CD4-positive, alpha-beta memory T cell (primary cell): ENCODE measurements at places on chromosomes 3 and 15. TPM values are rescaled to one million over a fixed set of nuclear protein-coding genes. Genes with fewer than 3 reads are reported as not detected.

Gene CAMP
- not detected for polyA plus RNA-seq

Gene WDR93
- polyA plus RNA-seq, result not detected

- no peak for DNase-seq
- no peaks in the 10 kb centered on the region for H3K27me3 ChIP-seq
- no peaks in the 10 kb centered on the region for H3K4me1 ChIP-seq
- no peak overlapping the region for H3K4me3 ChIP-seq
- no peak overlapping the region for H3K27ac ChIP-seq
- no peaks in the 10 kb centered on the region for H3K36me3 ChIP-seq
These were observed 328.3 kb downstream of the OXSM start for GRCh38 chr3:26118165-26118564.

GRCh38 chr3:39910135-39910534 lies 100.7 kb downstream of the MYRIP start:
- H3K36me3 ChIP-seq, result no peaks in the 10 kb centered on the region
- no peak for DNase-seq
- H3K4me3 ChIP-seq, result no peak overlapping the region
- H3K27ac ChIP-seq, result no peak overlapping the region

GRCh38 chr3:52845157-52845556 lies 10.3 kb upstream of the MUSTN1 start:
- H3K4me1 ChIP-seq, result no peaks in the 10 kb centered on the region
- H3K36me3 ChIP-seq, result peaks cover 50% of the 10 kb centered on the region
- H3K4me3 ChIP-seq, result no peak overlapping the region
- no peak for DNase-seq

GRCh38 chr3:166291186-166291955 lies 454.1 kb upstream of the BCHE start:
- no peak for DNase-seq
- no peak overlapping the region for H3K27ac ChIP-seq

DNA sequence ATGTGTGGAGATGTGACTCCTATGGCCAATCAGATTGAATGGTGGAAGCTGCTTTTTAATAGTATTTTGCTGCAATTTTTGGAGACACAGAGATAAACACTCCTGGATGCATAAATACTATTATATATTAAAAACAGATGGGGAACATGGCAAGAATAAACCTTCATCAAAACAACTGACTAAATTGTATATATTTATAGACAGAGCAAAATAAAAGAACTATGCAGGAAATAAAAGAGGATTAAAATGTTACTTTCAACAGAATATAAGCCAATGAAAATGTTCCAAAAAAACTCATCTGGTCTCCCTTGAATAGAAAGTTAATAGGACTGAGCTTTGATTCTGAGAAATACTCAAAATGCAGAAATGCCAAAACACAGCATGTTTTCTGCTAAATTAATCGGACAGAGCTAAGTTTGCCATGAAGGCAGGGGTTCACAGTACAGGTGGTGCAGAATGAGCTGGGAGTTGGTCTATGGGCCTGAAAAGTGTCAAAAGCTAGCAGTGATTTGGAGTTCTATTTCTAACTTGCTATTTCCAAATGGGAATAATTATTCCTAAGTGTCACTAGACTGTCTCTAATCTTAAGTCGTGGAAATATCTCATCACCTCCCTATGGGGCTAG lies 227.2 kb downstream of the CNTN3 start:
- no peaks in the 10 kb centered on the region for H3K27me3 ChIP-seq
- H3K36me3 ChIP-seq, result no peaks in the 10 kb centered on the region
- no peak for DNase-seq
- no peak overlapping the region for H3K4me3 ChIP-seq
- no peaks in the 10 kb centered on the region for H3K4me1 ChIP-seq

- H3K4me1 ChIP-seq, result peaks cover 29% of the 10 kb centered on the region
- no peak for DNase-seq
- no peaks in the 10 kb centered on the region for H3K36me3 ChIP-seq
- no peak overlapping the region for H3K27ac ChIP-seq
- no peak overlapping the region for H3K4me3 ChIP-seq
- H3K27me3 ChIP-seq, result no peaks in the 10 kb centered on the region
These were observed 375.1 kb downstream of the FOXP1 start for GRCh38 chr3:71208211-71209095.

- no peak within 1 kb of the TSS for H3K4me3 ChIP-seq
- H3K36me3 ChIP-seq, result no peaks in the 10 kb centered on the region
- peak; percentile 49 for DNase-seq
- H3K27me3 ChIP-seq, result peaks cover 33% of the 10 kb centered on the region
These were observed at the start of gene OCA2 for GRCh38 chr15:28098766-28099554. Gene OCA2 (minus strand): TSS chr15:28099315. CDS start chr15:28081874, 17,441 bp downstream.

- no peak for DNase-seq
- H3K4me1 ChIP-seq, result no peaks in the 10 kb centered on the region
- no peak overlapping the region for H3K27ac ChIP-seq
- no peaks in the 10 kb centered on the region for H3K27me3 ChIP-seq
These were observed 459.7 kb upstream of the EPHA6 start for GRCh38 chr3:96354742-96355141.

GRCh38 chr15:60972866-60973265 lies 256.2 kb downstream of the RORA start:
- H3K27me3 ChIP-seq, result no peaks in the 10 kb centered on the region
- H3K36me3 ChIP-seq, result no peaks in the 10 kb centered on the region
- H3K27ac ChIP-seq, result no peak overlapping the region
- H3K4me1 ChIP-seq, result no peaks in the 10 kb centered on the region
- no peak overlapping the region for H3K4me3 ChIP-seq

DNA sequence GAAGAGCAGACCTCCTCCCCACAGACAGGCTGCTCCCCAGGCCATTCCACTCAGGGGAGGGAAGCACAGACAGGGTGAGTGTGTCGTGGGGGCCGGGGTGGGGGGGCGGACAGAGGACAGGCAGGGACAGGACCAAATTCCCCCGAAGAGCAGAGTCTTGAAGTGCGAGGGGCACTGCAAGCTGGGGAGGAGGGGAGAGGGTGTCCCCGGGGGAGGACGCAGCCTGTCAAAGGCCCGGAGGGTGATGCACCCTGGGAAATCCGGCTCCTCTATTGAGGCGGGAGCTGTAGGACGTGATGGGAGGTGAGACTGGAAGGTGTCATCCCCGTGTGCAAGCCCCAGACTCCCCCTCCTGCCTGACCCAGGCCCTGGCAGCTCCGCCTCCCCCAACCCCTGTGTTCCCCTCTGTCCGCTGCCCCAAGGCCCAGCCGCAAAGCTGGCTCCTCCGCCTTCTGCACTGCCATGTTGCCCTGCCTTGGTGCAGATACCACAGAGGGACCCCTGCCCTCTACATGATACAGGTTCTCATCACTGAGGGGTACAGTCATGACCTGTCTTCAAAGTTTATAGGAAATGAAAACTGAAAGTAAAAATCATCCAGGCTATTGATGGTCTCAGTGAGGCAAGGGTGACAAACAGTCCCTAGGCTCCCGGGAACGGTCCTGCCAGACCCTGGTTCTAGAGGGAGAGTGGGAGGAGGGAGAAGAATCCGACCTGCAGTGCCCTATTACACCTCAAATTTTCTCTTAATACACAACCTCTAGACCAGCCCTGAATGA lies 76.3 kb upstream of the IQSEC1 start:
- H3K4me3 ChIP-seq, result no peak overlapping the region
- no peaks in the 10 kb centered on the region for H3K27me3 ChIP-seq
- no peak for DNase-seq

GRCh38 chr3:68876112-68876713 lies 56.1 kb downstream of the TAFA4 start:
- no peak overlapping the region for H3K4me3 ChIP-seq
- peak; percentile 50 for DNase-seq
- H3K36me3 ChIP-seq, result no peaks in the 10 kb centered on the region
- H3K27ac ChIP-seq, result no peak overlapping the region
- no peaks in the 10 kb centered on the region for H3K27me3 ChIP-seq
- H3K4me1 ChIP-seq, result no peaks in the 10 kb centered on the region
